Posterior cingulate gyrus (tissue), 11 donors: ENCODE measurements at places on chromosomes 7 and 10.

GRCh38 chr10:78787125-78787524, 281.6 kb upstream of the ZMIZ1 start:
- no peak for DNase-seq

DNA sequence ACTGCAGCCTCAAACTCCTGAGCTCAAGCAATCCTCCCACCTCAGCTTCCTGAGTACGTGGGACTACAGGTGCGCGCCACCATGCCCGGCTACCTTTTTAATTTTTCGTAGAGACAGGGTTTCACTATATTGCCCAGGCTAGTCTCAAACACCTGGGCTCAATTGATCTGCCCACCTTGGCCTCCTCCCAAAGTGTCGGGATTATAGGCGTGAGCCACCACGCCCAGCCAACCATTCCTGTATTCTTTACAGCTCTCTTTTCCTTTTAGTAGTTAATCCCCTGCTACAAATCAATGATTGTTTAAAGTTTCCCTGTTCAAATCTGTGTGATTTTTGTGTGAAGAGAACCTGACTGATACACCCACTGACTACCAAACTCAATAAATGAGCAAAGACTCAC, 75.4 kb upstream of the SVIL start:
- no peak for DNase-seq

- DNase-seq, result no peak
These were observed 560.8 kb downstream of the REEP3 start for GRCh38 chr10:64081947-64082482.

- DNase-seq, result no peak
These were observed 97.7 kb upstream of the FAM204A start for GRCh38 chr10:118439824-118440223.

- DNase-seq, result no peak
These were observed 19.5 kb downstream of the DNAJB9 start for GRCh38 chr7:108589199-108589598.
